Stimulated activated CD4-positive, alpha-beta T cell treated with anti-CD3 and anti-CD28 coated beads, Interleukin-4, amount 100 ng/mL, for 1 hour (primary cell): ENCODE measurements at places on chromosomes 12 and 14.

DNA sequence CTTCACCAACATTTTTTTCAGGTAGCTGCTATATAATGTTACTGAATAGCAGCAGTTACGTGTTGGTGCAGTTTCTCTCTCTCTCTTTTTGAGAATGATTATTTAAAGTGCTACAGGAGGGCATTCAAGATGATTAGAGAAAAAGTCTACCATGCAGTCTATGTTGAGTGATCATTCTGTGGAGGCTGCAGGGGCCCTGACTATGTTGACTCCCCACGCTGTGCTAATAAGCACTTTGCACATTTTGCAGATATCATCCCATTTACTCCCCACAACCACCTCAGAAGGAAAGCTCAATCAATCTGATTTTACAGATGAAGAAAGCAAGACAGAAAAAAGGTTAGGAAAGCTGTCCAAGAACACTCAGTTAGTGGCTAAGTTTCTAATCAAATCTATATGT lies 87.8 kb downstream of the RTN1 start:
- DNase-seq = no peak

DNA sequence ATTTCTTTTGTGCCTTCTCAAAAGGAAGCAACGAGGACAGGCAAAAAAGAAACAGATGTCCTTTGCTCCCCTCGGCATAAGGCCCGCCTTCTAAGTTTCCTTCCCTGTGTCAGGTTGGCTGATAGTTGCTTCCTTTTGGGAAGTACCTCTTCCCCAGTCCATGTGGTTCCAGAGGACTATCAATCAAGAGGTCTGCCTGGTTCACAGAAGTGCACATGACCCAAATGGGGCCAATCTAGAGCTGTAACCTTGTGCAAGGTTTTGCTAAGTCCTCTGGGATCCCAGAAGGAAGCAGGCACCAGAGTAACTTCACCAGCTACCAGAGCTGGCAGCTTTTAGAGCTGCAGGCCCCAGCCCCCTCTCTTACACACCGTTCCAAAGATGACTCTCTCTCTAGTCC lies 42.6 kb downstream of the TMEM63C start:
- DNase-seq = no peak

- no peak for DNase-seq
Observed at GRCh38 chr12:2286461-2287131, 233.8 kb downstream of the CACNA1C start.

- no peak for DNase-seq
Observed at GRCh38 chr14:85041618-85042017, 488.3 kb upstream of the FLRT2 start.

- peak; percentile 71 for DNase-seq
Observed at GRCh38 chr14:58298477-58299400, at the start of gene ARID4A. Gene ARID4A, plus strand, starts transcription at chr14:58298555. Its CDS starts 1,300 bp downstream, at chr14:58299855.

GRCh38 chr14:51562816-51563215 lies 88.9 kb upstream of the FRMD6 start:
- DNase-seq = no peak

GRCh38 chr14:37035401-37035800 lies 137.0 kb downstream of the SLC25A21 start:
- DNase-seq = no peak

DNA sequence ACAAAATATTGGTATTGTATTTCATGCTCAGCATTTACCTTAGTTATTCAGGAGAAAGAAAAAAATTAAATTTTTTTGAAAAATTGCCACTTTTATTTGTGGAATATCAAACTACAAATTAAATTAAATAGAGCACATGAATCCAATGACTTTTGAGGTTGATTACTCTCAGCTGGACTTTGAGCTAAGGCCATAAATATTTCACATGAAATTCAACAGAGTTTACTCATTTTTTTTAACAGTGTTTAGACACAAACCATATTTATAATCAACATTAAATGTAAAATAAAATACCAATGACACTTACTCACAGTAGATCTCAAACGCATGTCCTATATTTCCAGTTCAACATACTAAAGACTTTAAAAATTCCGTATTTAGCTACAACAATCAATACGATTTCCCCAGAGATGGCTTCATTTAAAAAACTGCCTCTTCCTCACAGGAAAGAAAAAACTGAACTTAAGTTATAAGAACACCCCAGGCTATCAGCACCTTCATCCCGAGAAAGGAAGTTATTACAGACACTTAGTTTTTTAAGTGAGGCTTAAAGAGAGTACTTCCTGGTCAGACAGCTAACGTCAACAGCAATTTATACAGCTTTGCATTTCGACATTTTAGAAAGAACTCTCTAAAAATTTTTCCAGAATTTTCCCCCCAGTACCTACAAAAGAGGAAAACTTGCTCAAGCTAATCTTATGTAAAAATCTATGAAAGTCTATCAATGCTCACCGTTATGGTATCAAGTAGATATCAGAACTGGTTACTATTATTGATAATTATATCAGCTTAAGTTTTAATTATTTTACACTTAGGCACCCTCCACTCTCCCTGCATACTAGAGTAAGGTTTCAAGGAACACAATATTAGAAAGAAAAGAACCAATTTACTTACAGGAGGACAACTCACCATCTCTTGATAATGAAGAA lies 13.8 kb downstream of the TAOK3 start:
- DNase-seq = no peak

GRCh38 chr12:94595152-94595551 lies 55.2 kb downstream of the TMCC3 start:
- DNase-seq = no peak

DNA sequence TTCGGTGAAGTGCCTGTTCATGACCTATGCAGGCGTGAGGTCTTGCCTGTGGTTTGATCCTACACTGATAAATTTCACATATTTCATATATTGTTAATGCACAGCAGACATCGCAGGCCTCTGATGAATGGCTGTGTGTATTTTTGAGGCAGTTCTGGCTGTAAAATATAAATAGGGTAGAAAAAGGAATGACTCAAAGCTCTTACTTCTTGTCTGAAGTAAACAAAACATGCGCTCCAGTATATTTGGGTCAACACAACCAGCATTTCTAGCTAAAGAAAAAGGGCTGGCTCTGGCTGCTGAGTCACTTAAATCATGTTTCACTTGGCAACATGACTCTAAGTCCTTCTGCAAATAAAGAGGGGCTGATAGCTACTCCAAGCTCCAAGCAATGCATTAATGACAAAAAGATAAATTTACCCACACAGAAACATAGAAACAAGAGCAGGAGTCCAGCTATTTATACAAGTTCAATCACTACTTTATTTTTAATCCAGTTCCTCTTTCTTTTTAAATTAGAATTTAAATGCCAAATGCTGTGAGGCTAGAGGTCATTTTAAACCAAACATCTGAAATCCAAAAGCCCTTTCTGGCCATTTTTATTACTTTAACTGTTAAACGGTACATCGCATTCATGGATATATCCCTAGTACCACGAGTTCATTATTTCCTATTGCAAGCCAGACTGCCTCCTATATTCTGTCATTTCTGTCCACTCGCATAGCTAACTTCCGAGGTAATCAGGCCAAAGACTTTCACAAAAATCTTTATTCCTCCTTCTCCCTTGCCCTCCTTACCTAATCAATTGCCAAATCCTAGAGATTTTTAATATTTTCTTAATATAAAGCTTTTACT lies 54.3 kb upstream of the TMCC3 start:
- no peak for DNase-seq

DNA sequence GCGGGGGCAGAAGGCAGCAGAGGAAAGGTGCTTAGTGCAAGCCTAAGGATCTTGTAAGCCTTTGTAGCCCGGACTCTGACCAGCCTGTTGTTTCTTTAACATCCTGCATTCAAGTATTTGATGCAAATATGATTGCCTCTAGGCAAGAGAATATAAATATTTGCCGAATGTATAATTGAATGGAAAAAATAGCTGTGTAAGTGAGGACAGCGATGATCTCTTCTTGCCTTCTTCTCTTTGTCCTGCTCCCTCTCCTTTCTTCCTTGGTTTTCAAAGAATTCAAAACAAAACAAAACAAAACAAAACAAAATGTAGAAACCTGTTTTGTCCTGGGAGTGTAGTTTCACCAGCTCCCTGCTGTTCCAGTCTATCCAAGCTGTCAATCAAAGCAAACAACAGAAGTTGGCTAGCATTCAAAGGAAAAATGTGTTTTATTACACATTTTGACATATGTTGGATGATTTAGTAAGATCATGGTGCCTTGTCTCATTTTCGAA lies 74.9 kb upstream of the CPM start:
- DNase-seq = no peak

GRCh38 chr12:114665411-114666260 lies 18.3 kb downstream of the TBX3 start:
- DNase-seq = no peak

DNA sequence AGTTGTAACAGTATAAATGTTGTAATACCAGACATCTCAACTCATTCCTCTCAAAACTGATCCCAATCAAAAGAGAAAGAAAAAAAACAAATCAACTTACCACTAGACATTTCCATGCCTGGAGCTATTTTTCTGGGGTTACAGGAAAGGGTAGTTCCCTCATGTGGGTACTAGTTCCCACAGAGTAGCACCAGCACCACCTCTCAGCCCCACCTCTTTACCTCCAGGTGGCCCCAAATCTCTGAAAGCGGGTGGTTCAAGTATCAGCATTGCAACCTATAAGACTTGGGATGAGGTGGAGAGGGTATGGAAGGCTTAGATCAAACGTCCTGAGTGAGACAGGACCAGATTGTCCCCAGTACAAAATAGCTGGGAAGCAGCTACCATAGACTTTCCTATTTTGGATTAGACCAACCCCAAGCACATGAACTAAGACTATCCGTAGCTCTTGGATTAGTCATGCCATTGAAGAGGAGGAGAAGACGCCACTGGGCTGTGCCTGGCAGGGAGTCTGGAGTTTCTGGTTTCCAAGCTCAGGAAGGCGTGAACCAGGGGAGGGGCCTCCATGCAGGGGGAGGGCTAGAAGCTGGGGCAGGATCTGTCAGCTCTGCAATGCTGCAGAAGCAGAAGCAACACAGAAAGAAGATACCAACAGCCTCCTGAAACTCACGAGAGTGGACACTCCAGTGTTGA lies at the start of gene SLC39A2:
TSS of gene SLC39A2 (plus strand) at position 620 of the 693 bp plus-strand sequence. CDS start 154 bp downstream, outside the sequence.
- no peak for DNase-seq

DNA sequence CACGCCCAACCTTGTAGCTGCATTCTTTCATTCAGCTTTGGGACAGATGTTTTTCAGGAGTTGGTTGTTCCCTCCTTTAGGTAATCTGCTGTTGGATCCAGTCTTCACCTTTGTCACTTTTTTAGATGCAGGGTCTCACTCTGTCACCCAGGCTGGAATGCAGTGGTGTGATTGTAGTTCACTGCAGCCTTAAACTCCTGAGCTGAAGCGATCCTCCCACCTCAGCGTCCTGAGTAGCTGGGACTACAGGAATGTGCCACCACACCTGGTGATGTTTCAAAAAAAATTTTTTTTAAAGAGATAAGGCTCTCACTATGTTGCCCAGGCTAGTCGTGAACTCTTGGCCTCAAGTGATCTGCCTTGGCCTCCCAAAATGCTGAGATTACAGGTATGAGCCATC lies 164.3 kb downstream of the KTN1 start:
- no peak for DNase-seq

GRCh38 chr12:57718641-57719528 lies 19.7 kb downstream of the AGAP2 start:
- DNase-seq = no peak

DNA sequence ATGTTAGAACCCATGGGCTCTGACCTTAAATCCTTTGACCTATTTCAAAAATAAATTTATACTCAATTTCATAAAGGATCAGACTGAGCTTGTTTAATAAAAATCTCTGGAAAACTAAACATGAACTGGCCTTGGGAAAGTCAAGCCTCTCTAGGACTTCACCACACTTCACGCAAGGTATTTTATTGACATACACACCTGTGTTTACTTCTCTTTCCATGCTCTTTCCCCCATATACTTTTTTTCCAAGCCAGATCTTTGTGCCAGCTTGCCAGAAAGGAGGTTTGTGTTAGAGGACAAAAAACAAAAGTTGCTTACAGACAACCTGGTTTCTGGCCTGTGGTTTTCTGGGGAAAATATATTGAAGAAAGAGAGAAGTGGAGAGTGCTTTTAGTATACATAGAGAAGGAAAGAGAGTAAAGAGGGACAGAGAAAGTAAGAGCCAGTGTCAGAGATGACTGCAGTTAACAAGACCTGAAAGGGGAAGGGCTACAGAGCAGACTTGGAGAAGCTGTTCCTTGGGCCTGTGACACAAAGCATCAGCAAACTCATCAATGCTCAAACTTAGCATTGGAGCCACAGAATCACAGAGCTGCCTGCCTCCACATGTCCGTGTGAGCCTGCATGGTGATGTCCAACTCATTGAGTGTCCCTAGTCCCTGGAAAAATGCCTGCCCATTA lies 77.3 kb upstream of the TMTC2 start:
- no peak for DNase-seq

DNA sequence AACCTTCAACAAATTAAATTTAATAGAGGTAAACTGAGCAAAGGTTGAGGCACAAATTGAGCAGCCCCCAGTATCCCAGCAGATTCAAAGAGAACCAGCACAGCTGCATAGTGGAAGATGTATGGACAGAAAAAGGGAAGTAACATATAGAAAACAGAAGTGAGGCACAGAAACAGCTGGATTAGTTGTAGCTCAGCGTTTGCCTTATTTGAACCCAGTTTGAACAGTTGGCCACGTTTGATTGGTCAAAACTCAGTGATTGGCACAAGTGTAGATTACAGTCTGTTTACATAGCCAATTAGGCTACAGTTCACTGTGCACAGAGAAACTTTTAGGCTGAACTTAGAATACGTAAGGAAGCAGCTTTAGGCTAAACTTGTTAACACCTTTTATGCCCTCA lies 315.5 kb downstream of the RMST start:
- no peak for DNase-seq

DNA sequence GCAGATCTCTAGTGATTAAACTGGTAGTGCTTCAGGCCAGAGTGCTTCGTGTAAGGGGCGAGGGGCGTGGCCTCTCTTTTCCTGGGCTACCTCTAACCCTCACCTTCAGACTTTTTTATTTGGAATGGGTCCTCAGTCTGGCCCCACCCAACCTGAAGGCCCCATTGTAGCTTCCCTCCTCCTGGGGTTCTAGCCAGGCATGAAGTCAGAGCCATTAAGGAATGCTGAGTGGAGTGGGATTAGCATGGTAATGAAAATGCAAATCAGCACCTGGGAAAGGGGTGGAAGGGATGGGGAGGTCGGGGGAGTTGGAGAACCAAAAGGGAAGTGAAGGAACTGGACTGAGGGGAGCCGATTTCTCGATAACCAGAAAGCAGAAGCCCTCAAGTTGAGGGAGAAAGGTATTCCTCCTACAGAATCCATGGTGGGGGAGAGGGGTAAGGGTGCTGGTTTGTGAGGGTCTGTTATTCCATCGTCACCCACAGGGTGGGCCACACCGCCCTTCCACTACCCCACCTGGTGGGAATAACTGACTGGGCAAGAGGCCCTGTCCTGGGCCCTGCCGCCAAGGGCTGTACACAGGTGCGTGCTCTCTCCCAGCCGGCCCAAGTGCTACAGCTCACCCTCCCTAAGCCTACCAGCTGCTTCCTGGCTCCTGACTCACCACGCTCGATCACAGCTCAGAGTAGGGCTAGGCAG lies 14.1 kb downstream of the ZFHX2 start:
- DNase-seq = no peak
